AG04450 (cell line): ENCODE measurements at places on chromosomes 13 and 19. TPM values are rescaled to one million over a fixed set of nuclear protein-coding genes. Genes with fewer than 3 reads are reported as not detected.

GRCh38 chr19:34269081-34269480 is 14.7 kb downstream of the GARRE1 start:
- DNase-seq: no peak

DNA sequence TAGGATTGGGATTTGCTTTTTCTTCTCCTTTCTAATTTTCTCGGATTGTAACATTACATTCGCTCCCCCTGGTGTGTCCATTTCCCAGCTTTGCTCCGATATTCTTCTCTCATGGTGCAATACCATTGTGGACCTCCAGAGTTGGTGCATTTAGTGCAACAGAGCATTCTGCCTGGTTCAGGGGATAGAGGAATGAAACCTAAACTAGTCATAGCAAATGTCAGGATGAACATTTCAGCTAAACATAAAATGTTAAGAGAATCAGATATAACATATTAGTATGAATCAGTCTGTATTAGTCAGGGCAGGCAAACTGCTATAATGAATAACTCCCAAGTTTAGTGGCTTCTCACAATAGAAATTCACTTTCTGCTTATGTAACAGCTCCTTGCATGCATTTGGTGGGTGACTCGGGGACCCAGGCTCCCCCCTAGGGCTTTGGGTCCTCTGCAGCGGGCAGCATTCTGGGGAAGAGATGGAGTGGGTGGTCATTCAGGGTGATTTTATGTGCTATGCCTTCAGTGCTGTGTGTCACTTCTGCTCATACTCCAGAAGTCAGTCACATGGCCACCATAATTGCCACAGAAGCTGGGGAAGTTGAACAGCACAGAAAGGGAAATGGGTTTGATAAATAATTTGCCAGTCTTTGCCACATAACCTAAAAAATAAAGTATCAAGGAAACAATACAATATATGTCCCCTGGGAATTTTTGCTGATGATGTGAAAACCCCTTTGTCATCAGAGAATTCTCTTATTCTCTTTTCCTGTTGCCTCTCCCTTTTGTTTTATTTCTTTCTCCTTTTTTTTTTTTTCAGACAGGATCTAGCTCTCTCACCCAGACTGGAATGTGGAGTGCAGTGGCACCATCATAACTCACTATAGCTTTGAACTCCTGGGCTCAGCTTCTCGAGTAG is 111.0 kb downstream of the HSPH1 start:
- DNase-seq: no peak

- DNase-seq: no peak
These were observed 806 bp downstream of the MAST1 start for GRCh38 chr19:12838886-12839756.

DNA sequence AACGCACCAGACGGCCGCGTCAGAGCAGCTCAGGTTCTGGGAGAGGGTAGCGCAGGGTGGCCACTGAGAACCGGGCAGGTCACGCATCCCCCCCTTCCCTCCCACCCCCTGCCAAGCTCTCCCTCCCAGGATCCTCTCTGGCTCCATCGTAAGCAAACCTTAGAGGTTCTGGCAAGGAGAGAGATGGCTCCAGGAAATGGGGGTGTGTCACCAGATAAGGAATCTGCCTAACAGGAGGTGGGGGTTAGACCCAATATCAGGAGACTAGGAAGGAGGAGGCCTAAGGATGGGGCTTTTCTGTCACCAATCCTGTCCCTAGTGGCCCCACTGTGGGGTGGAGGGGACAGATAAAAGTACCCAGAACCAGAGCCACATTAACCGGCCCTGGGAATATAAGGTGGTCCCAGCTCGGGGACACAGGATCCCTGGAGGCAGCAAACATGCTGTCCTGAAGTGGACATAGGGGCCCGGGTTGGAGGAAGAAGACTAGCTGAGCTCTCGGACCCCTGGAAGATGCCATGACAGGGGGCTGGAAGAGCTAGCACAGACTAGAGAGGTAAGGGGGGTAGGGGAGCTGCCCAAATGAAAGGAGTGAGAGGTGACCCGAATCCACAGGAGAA is 1.9 kb downstream of the PPP1R12C start:
- no peak for DNase-seq

GRCh38 chr19:51066393-51067186 is 1.7 kb upstream of the KLK13 start:
- DNase-seq: no peak

- no peak for DNase-seq
These were observed 166.8 kb downstream of the PDS5B start for GRCh38 chr13:32752997-32753606.

DNA sequence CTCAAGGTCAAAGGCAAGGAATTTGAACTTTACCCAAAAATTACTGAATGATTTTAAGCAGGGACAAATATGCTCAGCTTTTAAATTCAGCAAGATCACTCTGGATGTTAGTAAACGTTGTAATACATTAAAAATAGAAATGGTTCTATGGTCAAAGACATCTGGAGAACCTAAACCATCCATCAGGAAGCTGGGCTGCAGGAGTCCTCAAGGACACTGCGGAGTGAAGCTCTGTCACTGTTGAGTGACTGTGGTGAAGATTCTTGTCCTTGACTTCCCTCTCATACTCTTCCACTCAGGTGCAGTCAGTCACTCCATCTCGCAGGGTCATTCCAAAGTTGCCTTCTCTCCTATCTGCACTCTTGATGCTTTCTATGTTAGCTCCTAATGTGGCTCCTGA is 450.7 kb downstream of the FOXO1 start:
- DNase-seq: no peak

DNA sequence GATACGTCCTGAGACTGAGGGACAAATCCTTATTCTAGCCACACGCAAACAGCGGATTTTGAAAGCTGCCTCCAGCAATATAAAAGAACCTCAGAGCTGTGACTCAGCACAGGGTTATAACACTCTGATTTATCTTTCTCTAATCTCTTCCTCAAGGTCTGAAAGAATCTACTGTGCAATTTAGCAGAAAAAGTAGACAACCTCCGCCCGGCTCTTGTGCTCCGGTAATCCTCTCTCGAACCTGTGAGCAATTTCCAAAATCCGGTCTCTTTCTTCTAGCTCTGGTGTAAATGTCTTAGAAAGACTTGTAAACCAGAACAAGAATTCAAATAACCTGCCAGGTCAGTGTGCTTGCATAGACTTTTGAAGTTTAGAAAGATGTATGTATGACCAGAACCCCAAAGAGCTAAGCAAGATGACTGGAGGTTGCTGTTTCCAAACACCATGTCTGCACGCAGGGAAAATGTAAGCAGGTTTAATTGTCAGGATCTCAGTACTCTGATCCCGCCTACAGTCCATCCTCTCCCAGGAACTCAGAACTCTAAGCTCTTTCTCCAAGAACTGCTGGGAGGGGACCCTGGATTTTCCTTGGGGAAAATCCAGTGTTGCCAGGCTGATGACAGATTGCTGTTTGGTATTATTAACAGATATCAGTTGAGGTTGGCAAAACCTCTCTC is 338.1 kb downstream of the RFC3 start:
- DNase-seq: no peak

GRCh38 chr19:15101479-15102082 is 5.6 kb upstream of the SYDE1 start:
- DNase-seq: no peak

GRCh38 chr19:39402346-39403300 is 4.0 kb upstream of the ZFP36 start:
- DNase-seq: peak; percentile 81

GRCh38 chr19:45068041-45068440 is 8.2 kb downstream of the ZNF296 start:
- DNase-seq: no peak

- DNase-seq: no peak
These were observed 5.0 kb upstream of the LILRB5 start for GRCh38 chr19:54262066-54262465.

DNA sequence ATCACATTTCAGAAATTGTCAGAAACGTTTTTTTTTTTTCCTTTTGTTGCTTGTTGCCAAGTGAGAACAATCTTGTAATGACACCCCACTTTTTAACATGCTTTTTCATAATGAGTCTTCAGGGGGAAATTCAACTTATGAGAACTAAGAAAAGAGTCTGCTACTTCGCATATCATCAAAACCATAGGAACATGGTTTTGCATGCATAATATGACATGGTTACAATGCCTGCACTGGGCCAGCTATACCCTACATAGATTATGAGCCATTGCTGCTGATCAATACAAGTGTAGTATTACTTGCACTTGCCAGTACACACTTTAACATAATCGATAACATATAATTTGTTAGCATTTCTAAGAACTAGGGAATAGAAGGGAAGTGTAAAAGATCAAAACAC is 191.0 kb upstream of the NBEA start:
- DNase-seq: no peak

DNA sequence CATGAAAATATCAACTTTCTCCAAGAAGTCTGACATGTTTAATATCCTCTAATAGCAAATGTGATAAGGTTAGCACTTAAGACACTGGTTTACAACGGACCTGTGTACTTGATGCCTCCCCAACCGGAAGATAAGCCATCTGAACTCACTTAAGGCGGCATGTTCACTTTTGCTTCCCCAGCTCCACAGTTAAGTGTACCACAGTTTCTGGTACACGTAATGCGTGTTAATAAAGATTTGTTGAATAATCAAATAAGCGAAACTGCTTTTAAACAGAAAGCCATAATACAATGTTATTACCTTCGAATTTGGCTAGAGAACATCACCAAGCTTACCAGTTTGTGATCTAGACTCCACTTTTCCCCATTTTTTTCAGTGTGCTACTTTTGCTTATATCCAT is 1.4 kb upstream of the PAN3 start:
- no peak for DNase-seq

- no peak for DNase-seq
These were observed 128.7 kb downstream of the TSHZ3 start for GRCh38 chr19:31220540-31220939.

- DNase-seq: no peak
These were observed 11.6 kb downstream of the TUBA3C start for GRCh38 chr13:19169991-19170390.

DNA sequence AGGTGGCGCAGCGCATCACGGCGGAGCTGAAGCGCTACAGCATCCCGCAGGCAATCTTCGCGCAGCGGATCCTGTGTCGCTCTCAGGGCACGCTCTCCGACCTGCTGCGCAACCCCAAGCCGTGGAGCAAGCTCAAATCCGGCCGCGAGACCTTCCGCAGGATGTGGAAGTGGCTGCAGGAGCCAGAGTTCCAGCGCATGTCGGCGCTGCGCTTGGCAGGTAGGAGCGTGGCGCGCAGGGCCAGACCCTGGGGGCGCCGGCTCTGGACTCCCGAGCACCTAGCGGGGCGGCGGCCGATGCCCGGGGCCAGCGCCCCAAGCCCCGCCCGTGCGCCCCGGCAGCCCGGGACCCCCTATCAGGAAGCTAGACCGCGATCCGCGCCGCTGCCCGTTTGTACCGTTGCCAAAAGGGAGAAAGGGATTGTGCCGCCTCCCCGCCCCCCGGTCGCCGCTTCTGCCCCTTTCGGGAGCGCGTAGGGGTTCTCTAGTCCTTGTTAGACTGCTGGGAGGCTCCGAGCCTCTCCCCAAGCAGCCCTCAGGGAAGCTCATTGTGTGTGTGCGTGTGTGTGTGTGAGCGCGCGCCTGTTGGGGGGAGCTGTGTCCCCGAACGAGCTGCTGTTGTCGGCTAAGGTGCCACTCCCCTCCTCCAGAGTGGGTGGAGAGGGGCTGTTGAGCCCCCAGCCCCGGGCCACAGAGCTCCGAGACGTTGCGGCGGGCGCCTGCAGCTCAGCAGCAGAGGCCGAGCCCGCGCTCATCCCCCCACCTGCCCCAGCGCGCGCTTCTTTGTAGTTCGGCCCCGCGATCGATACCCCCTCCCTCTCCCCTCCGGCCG is 1.5 kb downstream of the ONECUT3 start:
- DNase-seq: no peak

DNA sequence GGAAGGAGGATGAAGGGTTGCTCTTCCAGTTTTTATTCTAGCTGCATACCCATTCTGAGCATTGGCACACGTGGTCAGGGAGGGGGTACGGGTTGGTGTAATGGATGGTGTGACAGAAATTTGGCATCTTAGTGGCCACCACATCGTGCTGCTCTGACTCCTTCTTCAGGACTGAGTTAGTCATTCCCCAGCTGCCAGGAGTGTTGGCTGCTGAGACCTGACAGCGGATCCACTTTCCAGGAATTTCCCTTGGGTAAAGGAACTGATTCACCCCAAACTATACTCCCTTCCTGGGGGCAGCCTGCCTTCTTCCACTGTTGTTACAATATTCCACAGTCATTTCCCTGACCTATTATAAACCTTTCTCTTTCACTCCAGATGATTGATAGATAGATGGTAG is 595.5 kb upstream of the KLHL1 start:
- DNase-seq: no peak

GRCh38 chr13:22316494-22317025 is 645.7 kb downstream of the FGF9 start:
- no peak for DNase-seq

- DNase-seq: no peak
These were observed 376.5 kb downstream of the KLF12 start for GRCh38 chr13:73757481-73758233.

DNA sequence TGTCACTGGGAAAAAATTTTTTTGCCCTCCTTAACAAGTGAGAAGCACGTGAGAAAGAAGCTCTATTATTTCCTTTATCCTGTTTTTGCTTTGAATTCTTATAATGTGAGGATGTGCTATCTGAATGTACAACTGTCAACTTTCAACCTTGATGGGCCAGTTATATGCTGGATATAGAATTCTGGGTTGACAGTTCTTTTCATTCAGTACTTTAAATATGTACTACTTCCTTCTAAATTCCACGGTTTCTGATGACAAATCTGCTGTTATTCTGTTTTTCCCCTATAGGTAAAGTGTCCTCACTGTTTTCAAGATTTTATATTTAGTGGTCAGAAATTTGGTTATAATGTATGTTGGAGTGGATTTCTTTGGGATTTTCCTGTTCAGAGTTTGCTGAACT is 29.9 kb downstream of the ZDHHC20 start:
- no peak for DNase-seq

- DNase-seq: no peak
These were observed 25.2 kb upstream of the PDCD5 start for GRCh38 chr19:32555786-32556185.

DNA sequence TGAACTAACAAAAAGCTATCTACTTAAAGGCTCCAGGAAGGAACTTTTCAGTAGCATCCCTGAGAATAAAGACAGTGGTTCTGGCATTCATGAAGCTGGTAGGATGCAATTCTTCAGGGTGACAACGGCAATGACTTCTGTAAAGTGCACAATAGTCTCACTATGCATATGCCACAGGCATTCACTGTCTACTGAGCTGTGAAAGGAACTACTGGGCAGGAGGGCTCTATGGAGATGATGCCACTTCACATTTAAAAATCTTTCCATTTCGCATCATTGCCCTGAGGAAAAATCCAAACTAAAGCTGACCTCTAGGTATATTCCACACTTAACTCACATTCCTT is 2020.6 kb upstream of the PCDH20 start:
- no peak for DNase-seq

ZNF560 gene
- 1.9 and 2.1 TPM in 2 replicates for polyA plus RNA-seq

KATNAL1 gene
- polyA plus RNA-seq: 8.5 and 12.6 TPM in 2 replicates

CYP4F11 gene
- polyA plus RNA-seq: 0.07 TPM in 1 of 2 replicates, not detected in the other

CEACAM4 gene
- not detected in 2 replicates for polyA plus RNA-seq

DCT gene
- polyA plus RNA-seq: not detected in 2 replicates

KRTDAP gene
- not detected in 2 replicates for polyA plus RNA-seq

UNC13A gene
- 0.04 and 0.05 TPM in 2 replicates for polyA plus RNA-seq

ZNF540 gene
- 0.41 and 0.48 TPM in 2 replicates for polyA plus RNA-seq

WDR87 gene
- not detected in 2 replicates for polyA plus RNA-seq

JAK3 gene
- 0.99 and 1.4 TPM in 2 replicates for polyA plus RNA-seq

RUBCNL gene
- polyA plus RNA-seq: not detected in 2 replicates

HOMER3 gene
- 29.0 and 45.3 TPM in 2 replicates for polyA plus RNA-seq

SMIM7 gene
- polyA plus RNA-seq: 84.8 and 88.6 TPM in 2 replicates

DLEU7 gene
- polyA plus RNA-seq: not detected in 2 replicates

LINGO3 gene
- polyA plus RNA-seq: not detected in 2 replicates
